ENCODE measurements at places on chromosomes 11 and 22.

DNA sequence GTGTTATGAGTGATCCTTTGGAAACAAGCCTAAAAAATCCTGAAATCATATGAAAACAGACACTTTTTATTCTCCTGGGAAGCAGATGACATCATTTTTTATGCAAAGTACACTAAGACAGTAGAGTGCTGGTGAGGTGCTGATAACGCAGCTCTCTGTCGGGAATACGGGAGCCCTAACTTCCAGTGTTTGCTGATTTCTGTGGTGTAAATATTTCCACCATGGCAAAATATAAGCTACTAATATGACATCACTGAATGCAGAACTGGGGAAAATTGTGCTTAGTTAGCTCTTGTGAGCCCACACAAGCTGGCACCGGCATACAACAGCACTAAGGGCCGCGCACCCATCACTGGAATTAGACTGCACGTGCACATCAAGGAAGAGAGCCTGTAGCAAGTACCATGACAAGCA lies 82.6 kb downstream of the FAM76B start:
- DNase-seq = no peak

GRCh38 chr11:118450451-118450850 lies 14.2 kb downstream of the KMT2A start:
- DNase-seq = no peak

- no peak for DNase-seq
Observed at GRCh38 chr11:57466680-57467079, 6.4 kb downstream of the RTN4RL2 start.

GRCh38 chr11:19241260-19242178 lies 774 bp upstream of the E2F8 start:
- DNase-seq = no peak

- DNase-seq = peak; percentile 48
Observed at GRCh38 chr11:118001494-118001971, 15.3 kb downstream of the IL10RA start.

DNA sequence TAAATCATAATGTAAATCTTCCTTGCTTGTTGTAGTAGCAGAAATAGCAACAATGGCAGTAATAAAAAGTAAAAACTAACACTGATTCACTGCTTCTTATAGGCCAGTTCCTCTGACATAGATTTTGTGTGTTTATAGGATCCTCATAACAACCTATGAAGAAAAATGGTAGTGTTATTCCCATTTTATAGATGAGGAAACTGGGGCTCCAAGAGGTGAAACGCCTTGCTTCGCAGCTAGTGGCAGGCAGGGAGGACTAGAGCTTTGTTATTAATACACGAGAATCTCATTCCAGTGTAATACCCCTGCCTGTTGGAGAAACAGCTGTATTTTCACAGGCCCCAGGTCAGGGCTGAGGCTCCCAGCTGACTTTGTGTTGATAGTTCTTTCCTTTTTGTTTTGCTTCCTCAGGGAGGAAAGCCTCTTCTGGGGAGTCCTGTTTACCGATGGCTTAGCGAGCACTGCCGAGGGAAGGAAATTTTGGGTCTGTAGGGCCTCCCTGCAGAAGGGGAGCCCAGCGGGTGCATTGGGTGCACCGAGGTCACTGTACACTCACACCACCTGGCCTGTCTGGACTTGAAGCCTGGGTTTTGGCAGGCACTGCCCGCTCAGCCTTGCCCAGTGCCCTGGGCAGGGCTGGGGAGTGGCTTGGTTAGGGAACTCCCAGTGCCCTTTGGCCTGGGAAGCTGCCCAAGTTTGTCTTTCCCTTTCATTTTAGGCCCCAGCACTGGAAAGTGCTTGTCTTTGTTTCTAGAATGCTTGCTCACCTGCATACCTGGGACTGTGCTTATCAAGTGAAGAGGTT lies 13.5 kb downstream of the KIAA1671 start:
- no peak for DNase-seq

- no peak for DNase-seq
Observed at GRCh38 chr11:70454197-70454767, 56.0 kb downstream of the CTTN start.

DNA sequence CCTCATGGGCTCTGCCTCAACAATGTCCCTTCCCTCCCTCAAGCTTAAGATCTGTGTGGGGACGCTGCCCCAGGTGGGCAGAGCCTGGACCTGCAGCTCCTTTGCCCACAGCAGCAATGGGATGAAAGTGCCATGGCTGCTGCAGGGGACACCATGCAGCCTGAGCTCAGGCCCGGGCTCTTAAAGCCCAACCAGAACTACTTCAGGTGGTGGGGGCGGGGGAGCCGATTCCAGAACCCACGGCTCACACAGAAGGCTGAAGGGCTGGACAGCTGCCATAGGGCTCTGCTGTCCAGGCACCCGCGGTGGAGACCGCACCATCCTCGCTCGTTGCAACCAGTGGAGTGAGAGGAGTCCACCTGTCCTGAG lies 12.5 kb downstream of the CHID1 start:
- no peak for DNase-seq

DNA sequence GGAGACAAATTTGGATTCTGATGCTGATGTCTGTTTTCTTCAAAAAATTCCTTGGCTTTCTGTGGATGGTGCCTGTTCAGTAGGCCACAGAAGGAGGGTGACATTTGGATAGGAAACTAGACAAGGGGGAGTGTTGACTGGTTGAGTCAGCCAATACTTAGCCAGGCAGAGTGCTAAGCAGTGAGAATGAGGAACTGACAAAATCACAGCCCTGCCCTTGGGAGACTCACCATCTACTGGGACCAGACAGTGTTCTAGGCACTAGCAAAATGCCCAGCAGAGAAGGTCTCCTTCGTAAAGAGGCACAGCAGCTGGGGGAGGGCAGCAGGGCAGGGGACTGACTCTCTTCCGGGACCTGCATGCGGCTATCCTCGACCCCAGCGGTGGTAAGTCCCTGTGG lies 190.2 kb downstream of the DSCAML1 start:
- no peak for DNase-seq

GRCh38 chr11:86156397-86156955 lies 87.6 kb upstream of the PICALM start:
- DNase-seq = no peak

DNA sequence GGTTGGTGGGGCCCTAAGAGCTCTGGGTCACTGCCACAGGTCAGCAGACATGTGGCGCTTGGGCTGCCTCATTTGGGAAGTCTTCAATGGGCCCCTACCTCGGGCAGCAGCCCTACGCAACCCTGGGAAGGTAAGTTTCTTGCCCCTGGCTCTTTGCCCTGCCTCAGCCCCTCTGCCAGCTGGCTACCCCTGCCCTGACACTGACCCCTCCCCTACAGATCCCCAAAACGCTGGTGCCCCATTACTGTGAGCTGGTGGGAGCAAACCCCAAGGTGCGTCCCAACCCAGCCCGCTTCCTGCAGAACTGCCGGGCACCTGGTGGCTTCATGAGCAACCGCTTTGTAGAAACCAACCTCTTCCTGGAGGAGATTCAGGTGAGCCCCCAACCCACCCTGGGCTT lies 1.9 kb downstream of the SCYL1 start:
- no peak for DNase-seq

GRCh38 chr11:34595960-34596644 lies 24.8 kb upstream of the EHF start:
- DNase-seq = no peak

DNA sequence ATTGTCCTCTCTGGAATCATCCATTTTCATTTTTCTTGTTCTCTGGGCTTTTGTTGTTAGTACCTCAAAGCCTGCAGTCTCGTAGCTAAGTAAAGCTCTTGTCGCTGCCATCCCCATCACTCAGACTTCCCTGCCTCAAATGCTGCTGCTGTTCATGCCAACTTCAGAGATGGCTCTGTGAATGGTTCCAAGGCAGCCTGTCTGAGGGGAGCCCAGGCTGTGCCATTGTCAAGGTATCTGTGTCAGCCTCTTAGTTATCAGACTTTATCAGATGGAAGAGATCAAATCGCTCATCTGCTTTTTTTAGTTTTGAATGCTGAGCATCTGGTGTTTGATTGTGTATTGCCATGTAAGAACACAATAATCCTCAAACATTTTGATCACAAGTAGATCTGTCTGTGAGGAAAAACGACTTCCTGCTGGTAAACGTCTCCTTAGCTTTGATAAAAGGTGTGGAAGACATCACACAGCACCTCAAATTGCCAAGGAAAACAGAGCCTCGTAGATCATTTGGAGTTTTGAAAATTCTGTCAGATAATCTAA lies 304.2 kb upstream of the ZC3H12C start:
- no peak for DNase-seq

GRCh38 chr22:28741200-28741784 lies 328 bp downstream of the CHEK2 start:
- DNase-seq = no peak

DNA sequence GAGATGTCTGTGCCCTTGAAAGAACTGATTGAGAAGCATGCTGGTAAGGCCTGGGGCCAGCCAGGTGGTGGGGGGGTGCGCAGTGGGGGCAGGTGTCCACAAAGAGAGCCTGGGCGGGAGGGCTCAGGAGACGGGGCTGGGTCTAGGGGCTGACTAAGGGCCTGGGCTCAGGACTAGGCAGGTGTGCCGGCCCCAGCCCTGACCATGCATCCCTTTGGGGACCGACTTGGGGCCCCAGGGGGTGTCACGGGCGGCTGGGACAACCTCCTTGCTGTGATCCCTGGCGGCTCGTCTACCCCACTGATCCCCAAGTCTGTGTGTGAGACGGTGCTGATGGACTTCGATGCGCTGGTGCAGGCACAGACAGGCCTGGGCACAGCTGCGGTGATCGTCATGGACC lies 4.4 kb downstream of the NDUFV1 start:
- DNase-seq = no peak

DNA sequence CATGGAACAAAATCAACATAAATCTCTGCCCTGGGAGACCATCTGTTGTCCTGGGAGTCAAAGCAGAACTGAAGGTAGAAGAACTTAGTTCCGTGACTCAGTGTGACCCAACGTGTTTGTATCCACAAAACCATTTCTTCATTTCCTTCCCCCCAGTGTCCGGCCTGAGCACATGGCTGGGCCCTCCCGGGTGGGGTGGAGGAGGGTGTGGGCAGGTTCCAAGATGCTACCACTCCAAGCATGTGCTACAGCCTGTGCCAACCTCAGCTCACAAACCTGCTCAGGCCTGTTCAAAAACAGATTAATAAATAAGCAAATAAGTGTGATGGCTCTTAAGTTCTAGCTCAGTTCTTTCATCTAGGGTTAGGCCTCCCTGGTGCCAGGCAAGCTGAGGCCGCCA lies 55.3 kb downstream of the SHANK2 start:
- no peak for DNase-seq

DNA sequence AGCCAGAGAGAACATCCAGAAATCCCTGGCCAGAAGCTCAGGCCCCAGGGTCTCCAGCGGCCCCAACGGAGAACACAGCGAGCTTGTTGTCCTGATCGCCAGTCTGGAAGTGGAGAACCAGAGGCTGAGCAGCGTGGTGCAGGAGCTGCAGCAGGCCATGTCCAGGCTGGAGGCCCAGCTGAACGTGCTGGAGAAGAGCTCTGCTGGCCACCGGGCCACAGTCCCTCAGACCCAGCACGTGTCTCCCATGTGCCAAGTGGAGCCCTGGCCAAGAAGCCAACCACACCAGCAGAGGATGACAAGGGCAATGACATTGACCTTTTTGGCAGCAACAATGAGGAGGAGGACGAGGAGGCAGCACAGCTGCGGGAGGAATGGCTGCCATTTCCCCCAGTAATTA lies 20.6 kb upstream of the SCGB1D1 start:
- no peak for DNase-seq

GRCh38 chr22:48004038-48004437 lies 1241.6 kb downstream of the TBC1D22A start:
- no peak for DNase-seq

- no peak for DNase-seq
Observed at GRCh38 chr11:95767498-95767897, 22.1 kb downstream of the FAM76B start.

GRCh38 chr22:32444068-32444467 lies 20.2 kb downstream of the BPIFC start:
- DNase-seq = no peak

DNA sequence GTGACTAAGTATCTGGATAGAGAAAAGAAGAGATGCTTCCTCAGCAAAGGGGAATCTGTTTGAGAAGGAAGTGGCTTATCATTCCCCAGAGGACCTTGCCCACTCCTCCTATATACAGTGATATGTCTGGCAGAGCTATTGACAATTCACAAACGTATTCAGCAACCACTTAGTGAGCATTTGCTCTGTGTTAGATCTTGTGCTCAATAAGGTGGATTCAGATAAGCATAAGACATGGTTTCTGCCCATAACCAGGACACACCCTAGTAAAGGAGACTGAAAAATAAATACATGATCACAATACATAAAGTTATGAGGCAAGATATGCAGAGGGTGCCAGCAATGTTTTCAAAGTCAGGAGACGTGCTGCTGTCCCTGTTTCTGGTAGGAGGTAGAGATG lies 1.4 kb downstream of the TMEM9B start:
- DNase-seq = no peak

DNA sequence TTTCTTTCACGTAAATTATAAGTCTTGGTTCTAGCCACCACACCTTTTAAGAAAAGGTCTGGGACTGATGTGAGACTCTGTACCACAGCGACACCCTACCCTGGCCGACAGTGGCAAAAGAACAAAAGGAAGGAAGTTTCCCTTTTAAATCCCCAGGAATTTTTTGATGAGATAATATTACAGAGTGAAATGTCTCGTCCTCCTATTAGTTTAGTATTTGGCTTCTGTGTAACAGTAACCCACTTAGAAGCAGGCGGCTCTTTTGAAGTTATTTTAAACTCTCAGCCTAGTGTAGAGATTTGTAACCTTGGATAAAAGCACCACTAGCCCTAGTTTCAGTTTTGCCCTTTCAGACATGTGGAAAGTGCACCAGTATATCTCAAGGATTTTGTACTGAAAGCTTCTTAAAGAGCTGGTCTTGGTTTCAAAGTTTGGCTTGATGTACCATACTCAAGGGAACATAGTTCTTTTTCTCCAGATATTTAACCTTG lies 84.1 kb downstream of the C22orf31 start:
- no peak for DNase-seq

- DNase-seq = no peak
Observed at GRCh38 chr11:86719781-86720463, 47.5 kb upstream of the ME3 start.

DNA sequence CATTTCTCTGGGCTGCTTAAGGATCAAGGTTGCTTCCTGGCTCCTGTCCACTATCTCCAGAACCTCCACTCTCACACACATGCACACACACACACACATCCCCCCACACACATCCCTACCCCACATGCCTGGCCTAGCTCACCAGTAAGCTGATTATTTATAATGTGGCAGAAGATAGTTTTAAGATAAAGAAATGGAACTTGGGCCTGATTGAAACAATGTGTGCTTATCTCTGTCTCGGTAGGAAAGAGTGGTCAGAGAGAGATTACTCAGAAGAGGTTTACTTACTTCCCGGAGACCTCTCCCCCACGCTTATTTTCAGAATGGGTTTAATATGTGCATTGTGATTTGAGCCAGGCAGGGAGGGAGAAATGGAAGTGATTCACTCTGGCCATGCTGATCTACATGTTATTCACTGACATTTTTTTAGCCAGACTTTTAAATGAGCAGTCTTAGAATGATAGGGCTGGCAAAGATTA lies 422.4 kb downstream of the TENM4 start:
- DNase-seq = no peak
